GM13977 (cell line): ENCODE measurements at places on chromosomes 5 and 9.

- DNase-seq = no peak
These were observed 34.3 kb downstream of the SLC12A7 start for GRCh38 chr5:1077491-1078020.

- no peak for DNase-seq
These were observed 24.8 kb downstream of the ABLIM3 start for GRCh38 chr5:149166128-149166527.

GRCh38 chr5:9282211-9282610 is 263.7 kb downstream of the SEMA5A start:
- no peak for DNase-seq

- DNase-seq = no peak
These were observed 167.8 kb downstream of the DOCK2 start for GRCh38 chr5:169804861-169805260.

- no peak for DNase-seq
These were observed 35.1 kb downstream of the ADRA1B start for GRCh38 chr5:159951387-159951786.

- no peak for DNase-seq
These were observed 1970.4 kb upstream of the WWC1 start for GRCh38 chr5:166320920-166321480.

DNA sequence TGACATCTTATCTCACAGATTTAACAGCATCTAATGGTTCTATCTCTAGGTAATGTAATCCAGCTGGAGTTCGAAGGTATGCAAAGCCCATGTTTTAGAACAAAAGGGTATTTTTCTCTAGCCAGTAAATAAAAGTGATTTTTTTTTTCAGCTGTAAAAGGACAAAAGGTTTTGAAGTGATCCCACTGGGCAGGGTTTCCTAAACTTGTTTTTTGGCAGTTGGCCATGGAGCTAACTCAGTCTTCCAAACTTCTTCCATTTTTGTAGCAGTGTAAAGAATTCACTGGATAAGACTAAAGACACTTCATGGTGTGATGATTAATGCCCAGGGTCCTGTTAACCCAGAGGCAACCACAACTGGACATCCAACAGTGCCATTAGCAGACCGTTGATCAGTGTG is 63.8 kb downstream of the TMEM252 start:
- no peak for DNase-seq

DNA sequence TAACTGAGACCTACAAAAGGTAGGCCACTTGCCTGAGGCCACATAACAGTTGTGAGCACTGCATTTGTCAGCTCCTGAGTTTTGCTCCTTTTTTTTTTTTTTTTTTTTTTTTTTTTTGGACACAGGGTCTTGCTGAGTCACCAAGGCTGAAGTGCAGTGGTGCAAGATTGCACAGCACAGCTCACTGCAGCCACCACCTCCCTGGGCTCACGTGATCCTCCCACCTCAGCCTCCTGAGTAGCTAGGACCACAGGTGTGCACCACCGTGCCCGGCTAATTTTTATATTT is 37.1 kb downstream of the LAMC3 start:
- no peak for DNase-seq

- DNase-seq = no peak
These were observed 15.6 kb upstream of the FAM81B start for GRCh38 chr5:95375591-95375990.

DNA sequence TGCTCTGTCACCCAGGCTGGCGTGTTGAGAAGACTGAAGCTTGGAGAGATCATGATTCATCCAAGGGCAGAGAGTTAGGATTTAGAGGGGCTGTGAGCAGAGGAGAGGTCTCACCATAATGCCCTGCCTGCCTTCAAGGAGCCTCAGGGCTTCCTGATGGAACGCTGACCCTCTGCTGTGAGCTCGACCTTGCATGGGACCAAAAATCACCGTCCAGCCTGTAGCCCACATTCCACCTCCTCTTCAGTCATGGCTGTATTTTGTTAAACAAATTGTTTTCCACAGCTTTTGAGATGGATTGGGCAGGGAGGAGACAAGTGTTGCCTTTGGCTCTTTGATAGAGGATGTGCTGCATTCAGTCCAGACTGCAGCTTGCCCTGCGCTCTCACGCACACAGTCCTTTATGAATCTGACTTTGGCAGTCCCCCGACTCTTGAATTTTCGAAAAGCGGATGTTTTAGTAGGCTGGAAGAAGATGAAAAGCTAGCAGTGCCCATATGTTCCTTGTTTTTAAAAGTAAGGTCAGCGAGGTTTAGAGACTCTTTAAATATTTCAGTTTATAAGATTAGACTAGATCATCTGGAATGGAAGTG is 79.5 kb downstream of the MVB12B start:
- no peak for DNase-seq

GRCh38 chr9:125513668-125514413 is 193.2 kb downstream of the MAPKAP1 start:
- peak; percentile 48 for DNase-seq

- DNase-seq = no peak
These were observed 159.7 kb downstream of the PBX3 start for GRCh38 chr9:125906893-125907292.

GRCh38 chr5:150217873-150218692 is 28.2 kb downstream of the SLC6A7 start:
- peak; percentile 91 for DNase-seq

- DNase-seq = no peak
These were observed 277.4 kb downstream of the KIF4B start for GRCh38 chr5:155290937-155291336.

DNA sequence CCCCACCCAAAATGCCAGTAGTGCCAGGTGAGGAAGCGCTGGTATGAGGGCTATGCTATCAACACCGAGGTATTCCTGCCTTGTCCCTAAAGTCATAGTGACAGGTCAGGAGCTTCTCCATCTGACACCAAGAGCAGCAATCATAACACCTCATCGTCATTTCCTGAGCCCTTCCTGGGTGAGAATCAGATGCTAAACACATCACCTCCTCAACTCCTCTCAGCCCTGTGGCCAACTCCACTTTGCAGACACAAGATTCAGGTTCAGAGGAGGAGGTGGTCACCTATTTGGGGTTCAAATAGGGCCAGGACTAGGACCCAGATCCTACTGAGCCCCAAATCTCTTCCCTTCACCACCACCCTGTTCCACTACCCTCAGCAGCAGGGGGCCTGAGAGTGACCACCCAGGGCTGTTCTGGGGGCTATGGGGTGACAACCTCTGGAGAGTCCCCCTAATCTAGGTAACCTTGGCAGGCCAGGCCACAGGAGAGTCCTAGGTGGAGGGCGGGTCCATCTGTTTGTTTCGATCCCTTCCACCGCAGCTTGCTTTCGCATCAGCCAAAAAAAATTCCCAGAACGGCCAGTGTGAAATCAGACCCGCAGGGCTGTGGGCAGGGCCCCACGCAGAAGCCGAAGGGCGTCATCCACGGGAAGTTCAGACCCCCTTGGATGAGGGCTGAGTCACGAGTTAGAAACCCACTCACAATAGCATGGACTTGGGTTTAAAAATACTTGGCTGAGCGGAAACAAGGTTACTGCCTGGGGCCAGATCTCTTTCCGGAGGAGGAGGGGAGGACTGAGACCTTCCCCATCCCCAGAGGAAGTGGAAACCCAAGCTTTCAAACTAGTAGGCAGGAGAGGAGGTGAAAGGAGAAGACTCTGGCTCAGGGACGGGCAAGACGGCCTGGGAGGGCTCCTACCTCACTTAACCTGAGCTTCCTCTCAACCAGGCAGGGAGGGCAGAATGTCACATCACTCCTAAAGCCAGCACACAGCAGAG is 8.7 kb downstream of the STK10 start:
- DNase-seq = peak; percentile 51

DNA sequence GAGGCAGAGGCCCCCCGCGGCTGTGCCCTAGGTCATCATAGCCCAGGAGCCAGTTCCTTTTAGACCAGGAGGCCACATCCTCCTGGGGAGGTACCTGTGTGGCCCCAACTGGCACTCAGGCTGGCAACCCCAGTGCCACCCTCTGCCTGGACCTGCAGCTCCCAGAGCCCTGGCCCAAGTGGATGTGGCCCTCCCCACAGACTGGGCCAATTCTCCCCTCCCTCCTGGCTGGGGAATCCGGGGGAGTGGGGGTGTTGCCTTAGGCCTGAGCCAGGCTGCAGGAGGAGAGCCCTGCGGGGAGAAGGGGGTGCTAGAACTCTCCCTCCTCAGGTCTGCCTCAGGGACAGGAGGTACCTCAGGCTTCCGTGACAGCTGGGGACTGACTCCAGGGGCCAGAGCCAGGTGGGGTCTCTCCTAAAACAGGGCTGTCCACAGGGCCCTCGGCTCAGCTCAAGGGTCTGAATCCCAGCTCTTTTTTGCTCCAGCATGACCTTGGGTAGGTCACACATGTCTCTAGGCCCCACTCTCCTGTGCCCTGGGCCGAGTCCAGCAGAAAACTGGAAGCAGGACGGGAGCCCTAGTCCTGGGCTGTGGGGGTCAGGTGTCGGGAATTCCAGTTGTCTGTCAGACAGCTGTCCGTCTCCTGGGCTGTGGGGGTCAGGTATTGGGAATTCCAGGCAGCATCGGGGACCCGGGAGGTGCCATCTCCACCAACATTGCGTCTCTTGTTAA is 9.6 kb downstream of the DNLZ start:
- no peak for DNase-seq

- DNase-seq = no peak
These were observed 136.6 kb downstream of the PAX5 start for GRCh38 chr9:36897478-36897877.

DNA sequence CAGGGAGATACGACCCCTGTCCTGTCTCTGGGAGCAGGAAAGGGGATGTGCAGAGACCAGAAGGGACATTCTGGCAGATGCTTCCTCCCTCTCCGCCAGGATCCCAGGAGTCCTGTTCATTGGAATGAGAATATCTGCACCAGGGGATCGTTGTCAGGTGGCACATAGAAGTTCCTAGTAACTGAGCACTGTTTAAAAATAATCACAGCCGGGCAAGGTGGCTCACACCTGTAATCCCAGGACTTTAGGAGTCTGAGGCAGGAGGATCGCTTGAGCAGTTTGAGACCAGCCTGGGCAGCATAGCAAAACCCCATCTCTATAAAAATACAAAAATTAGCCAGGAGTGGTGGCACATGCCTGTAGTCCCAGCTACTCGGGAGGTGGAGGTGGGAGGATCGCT is 12.3 kb downstream of the SARDH start:
- no peak for DNase-seq

DNA sequence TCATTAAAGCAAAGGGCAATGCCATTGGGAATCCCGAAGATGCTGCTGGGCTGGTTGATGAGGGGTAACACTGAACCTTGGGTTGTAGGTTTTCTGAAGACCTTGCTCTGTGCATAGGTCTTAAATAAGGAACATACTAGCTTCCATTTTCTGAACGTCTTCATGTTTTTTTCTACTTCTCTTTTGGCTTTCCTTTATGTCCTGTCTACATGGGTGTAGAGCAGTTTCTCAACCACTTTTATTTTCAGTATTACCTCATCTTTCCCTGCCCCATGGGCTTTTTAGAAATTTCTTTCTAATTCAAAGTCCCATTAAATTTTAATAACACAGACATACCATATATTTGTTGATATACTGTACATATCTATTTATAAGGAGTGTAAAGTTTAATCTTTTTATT is at the start of gene IFNA14:
IFNA14 (minus strand) TSS at position 95 of the 400 bp plus-strand sequence; CDS start at position 25, 70 bp downstream.
- DNase-seq = no peak

DNA sequence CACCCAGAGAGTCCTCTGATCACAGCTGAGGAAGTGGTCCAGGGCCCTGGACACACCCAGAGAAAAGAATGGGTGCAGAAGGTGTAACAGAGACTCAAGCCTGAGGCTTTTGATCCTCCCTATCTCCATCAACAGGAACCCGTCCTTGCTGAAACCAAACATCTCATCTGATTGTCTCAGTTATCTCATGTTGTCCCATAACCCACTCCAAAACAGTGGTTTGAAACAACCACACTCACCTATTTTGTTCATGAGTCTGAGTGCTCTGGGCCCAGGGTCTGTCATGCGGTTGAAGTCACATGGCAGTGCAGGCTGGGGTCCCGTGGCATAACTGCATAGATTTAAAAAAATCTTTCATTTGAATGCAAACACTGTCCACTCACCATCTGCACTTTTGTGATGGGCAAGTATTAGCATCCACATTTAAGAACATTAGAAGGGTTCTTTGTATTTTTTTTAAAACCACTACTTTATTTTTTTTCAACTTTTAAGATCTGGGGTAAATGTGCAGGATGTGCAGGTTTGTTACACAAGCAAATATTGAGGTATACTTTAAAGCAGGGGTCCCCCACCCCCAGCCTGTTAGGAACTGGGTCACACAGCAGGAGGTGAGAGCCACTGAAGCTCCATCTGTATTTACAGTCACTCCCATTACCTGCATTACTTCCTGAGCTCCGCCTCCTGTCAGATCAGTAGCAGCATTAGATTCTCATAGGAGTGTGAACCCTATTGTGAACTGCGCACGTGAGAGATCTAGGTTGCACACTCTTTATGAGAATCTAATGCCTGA is 255.8 kb downstream of the ROR2 start:
- DNase-seq = no peak

DNA sequence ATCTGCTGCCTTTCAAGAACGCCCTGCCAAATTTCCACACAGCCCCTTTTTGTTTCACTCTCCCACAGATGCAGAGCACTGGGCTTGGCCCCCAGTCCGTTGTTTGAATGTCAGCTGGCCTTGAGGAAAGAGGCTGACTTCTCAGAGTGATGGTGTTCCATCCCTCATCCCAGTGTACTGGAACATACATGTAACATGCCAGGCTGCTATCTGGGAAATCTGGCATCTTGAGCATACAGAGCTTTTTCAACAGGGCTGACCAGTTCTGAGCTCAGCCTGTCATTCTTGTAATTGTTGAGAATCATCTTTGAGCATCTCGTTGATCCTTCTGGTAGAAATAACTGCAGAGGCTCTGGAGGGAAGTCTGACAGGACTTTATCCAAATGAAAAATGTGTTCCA is 2.8 kb downstream of the GALNT10 start:
- no peak for DNase-seq

GRCh38 chr5:72654231-72654630 is 147.0 kb upstream of the ZNF366 start:
- DNase-seq = no peak

GRCh38 chr9:130442746-130443455 is 1.9 kb upstream of the ASS1 start:
- no peak for DNase-seq

DNA sequence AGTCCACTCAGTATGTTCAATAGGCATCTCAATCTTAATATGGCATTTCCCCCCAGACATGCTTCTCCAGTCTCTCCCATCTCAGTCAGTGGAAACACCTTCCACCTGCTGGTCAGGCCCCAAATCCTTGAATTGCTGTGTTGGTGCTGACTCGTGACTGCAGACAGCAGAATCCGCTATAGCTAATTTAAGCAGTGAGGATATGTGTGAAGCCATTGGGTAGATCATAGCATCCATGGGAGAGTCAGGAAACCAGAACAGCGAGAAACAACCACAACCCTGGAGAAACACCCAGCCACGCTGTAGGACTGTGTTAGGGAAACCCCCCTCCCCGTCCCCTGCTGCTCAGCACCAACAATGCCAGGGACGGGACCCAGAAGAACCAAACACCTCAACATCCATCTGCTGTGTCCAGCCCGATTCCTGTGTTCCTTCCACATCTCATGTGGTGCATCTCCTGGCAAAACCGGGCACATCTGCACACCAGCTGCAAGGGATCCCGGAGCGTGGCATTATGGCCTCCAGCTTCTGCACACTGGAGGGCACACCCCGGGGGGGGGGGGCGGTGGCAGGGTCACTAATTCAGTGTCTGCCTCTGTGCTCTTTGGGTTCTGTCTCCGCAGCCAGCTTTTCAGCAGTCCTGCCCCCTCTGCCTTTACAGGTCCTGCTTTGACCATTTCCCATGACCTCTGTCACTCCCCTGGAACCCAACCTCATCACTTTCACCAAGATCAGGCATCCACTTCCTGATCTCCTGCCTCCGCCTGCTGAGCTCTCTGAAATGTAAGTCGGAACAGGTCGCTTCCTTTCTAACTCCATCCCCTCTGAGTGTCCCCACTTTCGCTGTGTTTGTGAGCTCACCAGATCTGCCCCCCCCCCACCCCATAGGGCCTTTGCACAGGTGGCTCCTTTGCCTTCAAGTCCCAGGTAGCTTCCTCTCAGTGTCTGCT is 2.4 kb upstream of the PLEKHG4B start:
- DNase-seq = no peak
